Fibroblast of skin of back (primary cell): ENCODE measurements at places on chromosomes 4 and X.

DNA sequence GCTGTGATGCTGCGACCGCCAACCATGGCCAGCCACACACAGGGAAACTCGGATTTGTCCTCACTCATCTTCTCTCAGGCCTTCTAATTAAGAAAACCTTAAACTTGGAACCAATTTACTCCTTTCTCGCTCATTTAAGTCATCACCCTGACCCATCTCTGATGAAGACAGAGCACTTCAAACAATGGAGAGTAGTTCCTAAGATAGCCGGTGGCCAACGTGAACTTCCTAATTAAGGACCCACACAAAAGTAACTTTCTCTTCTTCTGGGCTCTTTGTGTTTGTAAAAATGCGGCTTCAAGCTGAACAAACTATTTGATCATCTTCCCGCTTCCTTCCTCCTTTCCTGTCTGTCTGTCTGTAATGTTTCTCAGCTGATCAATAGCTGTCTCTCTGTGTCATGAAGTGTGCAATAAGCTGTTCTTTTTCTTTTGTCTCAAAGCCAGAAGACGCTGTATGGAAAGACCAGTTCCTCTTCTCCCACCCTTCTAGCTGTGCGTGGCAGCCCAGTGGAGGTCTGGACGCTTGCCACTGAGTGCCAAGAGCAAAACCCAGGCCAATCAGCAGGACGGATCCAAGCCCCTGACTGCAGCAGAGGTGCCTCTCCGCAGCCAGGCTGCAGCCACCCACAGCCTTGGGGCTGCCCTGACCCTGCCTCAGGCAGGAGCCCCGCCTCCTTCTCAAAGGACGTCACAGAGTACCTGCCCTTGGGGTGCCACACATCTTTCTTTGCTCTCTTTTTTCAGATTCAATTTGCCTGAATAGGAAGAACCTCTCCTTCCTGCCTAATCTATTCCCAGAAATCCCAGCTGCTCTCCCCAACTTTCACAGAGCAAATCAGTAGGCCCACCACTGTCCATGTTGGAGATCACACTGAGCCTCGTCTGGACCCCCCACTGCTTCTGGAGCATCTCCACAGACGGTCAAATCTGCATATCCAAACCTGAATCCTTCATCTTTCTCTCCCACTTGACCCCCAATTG lies 59.3 kb downstream of the MAML3 start:
- DNase-seq, result no peak

GRCh38 chr4:185142912-185143600 lies at the start of gene SLC25A4:
SLC25A4 (plus strand) TSS chr4:185143266; CDS start chr4:185143373, 107 bp downstream.
- peak; percentile 76 for DNase-seq

- no peak for DNase-seq
Observed at GRCh38 chrX:10032147-10032546, 65.0 kb downstream of the CLDN34 start.

DNA sequence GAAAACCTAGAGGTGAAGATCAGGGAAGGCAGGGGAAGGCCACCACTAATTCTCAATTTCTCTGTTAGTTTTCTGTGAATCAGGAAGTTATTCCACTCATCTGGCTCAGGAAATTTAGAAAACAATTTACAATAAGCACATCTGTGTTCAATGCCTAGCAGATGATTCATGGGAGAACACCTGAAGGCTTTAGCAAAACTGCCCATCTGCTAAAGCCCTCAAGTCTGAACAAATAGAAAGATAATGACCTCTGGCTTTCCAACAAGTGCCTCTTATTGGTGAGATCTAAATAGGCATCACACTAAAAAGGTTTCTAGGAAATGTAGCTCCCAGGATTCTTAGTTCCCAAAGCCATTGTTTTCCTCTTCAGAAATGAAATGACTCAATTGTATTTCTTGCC lies 122.1 kb upstream of the GNPDA2 start:
- DNase-seq, result no peak

- peak; percentile 5 for DNase-seq
Observed at GRCh38 chr4:55791666-55792065, 27.9 kb upstream of the EXOC1L start.

DNA sequence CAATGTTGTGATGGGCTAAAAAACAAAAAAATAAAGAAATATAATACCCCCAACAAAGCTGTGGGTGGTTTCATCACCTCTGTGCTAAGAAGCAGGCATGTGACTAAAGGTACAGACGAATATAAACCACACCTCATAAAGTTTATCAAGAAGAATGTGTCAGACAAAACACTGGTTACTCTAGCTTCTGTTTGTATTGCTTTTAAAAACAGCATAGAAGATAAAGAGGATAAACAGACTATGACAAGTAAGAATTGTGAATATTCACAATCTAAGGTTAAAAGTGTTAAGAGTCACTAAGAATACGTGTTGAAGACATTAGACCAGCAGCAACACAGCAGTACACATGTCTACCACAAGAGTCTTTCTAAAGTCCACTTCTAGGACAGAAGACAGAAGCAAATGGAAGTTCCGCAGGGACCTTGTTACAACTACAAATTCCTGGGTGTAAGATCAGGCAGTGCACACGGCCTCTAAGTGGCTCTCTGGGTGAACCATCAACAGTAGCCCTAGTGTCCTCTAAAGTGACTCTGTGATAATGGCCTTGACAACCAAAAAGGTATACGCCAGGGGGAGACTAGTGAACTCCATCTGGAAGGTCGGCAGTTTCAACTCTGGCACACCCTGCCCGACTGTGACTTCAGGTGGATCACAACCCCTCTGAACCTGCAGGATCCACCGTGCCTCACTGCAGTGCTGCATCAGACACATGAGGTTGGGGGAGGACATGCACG lies 8.3 kb upstream of the FGFBP2 start:
- no peak for DNase-seq
